ENCODE measurements at places on chromosomes 16 and 17.
A peak's percentile ranks its signal among the peaks of the same experiment; 100 is the strongest.

DNA sequence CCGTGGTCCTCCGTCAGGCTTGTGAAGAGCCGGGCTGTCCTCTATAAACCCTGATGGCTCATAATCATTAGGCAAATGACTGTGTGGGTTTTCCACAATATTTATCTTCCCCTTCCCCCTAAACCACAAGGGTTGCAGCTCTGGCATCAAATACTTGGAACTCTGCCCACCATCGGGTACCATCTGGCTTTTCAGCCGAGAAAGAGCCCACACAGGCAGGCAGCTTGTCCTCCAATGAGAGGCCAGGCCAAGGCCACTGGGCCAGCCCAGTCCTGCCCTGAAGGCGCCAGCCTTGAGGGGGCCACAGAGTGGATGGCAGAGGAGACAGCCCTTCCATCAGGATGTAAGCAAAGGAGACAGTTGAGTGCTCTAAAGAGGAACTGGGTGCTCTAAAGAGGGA is 31.8 kb upstream of the NAT9 start:
- no peak for DNase-seq

- DNase-seq: no peak
Observed at GRCh38 chr16:81172769-81173658, 65.5 kb upstream of the BCO1 start.

- DNase-seq: no peak
Observed at GRCh38 chr16:73418051-73418450, 370.1 kb upstream of the ZFHX3 start.

GRCh38 chr17:59397316-59398073 is 66.0 kb downstream of the YPEL2 start:
- DNase-seq: no peak

DNA sequence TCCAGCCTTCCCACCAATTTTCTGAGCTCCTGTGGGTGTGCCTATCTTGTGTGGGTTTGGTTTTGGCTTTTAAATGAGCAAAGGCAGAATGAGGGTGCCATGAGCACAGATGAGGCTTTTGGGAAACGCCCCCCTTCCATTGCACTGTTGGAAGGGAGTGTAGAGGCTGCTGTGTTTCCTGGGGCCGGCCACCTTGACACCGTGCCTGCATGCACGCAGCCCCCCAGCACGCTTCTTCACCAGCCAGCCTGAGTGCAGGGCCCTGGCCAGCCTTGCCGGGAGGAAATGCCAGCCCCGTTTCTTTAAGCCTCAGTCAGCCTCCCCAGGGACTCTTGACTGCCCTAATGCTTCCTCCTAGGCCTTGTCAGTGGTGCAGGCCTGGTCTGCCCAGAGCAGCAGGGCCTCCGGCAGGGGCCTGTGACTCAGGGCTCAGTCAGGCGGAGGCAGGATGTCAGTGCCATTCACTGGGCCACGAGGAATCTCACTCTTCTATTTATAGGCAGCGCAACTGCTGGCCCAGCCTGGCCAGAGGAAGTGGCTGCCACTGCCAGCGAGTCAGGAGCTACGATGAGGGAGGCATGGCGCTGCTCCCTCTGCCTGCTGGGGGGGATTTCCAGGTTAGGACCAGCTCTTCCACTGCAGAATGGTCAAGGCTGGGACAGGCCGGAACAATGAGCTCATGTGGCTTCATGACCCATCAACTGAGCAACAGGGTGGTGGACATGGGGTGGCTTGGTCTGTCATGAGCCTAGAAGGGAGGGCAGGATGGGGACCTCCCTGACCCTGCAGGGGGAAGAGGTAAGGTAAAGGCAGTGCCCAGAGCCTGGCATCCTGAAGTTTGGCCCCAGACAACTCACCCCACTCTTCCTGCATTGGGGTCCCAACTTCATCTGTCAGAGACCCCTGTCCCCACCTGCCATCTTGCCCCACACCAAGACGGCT is 205.2 kb downstream of the RAB11FIP4 start:
- no peak for DNase-seq

- DNase-seq: no peak
Observed at GRCh38 chr16:60107437-60107836, 1373.3 kb upstream of the GOT2 start.

DNA sequence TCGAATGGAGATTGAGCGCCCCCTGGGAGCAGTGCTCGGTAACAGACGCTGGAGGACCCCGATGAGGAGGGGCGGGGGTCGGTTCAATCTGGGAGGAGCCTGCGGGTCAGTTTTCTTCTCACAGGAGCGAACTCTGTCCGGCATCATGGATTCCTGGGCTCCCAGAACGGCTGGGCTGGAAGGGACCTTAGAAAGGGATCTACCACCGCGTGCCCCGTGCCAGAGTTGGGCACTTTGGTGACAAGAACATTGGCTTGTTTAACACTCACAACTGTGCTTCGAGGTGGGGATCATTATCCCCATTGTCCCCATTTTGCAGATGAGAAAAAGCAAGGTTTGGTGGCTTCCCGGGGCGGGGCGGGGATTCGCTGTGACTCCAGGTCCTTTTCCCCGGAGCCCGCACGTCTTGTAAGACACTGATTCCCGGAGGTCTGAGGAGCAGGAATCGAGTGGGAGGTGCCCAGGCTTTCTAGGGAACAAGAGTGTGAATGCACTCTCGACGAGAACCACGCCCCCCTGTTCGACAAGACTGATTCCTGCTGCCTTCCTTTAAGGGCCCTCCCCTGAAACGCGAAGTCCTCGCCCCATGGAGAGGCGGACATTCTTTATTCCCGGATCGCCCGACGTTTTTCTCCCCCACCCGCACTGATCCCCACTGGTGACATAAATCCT is 1.5 kb upstream of the FBXL19 start:
- peak; percentile 81 for DNase-seq

DNA sequence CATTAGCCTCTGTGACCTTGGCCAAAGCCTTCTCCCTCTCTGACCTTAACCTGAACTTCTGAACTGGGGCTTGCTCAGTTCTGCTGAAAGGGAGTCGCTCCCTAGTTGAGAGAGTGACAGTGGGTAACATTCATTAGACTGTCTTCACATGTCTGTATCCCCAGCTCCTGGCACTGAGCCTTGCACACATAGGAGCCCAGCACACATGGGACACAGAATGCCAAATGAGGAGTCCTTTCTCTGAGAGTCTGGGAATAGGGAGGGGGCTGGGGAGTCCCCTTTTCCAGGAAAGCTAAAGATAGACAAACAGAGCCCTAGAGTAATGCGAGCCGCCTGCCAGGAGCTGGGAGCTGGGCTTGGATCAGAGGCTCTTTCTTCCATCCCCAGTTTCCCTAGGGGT is 2.5 kb downstream of the TAC4 start:
- DNase-seq: no peak

DNA sequence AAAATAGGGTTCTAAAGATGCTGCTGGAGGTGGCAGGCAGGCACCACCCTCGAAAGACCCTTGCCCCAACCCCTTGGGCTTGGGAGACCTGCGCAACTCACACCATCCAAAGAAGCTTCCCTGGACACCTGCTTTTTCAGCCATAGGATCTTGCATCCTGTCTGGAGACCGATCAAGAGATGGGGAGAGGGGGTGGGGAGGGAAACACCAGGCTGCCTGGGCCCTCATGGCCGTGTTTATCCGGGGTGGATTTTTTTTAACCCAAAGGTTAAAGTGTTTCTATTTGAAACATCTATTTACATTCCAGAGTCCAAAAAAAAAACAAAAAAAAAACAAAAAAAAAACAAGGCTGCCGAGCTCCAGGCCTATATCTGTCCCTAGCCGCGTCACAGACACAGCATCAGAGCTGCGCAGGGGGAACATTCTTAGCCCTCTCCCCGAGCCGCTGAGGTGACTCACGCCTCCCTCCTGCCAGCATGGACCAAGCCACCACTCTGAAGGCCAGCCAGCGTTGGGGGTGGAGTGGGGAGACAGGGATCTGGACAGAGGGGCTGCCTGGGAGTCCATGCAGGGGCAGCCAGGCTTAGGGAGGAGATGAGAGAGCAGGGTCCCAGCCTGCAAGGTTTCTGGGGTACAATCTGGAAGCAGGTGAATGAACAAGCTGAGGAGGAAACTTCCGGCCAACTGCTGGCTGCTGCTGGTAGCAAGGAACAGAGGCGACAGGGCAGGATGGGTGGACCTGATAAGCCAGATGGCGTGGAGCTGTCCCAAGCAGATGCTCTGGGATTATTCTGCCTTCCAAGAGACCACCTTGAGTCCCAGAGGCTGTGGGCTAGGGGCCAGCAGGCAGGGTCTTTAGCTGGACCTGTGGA is 14.8 kb downstream of the HDAC5 start:
- DNase-seq: no peak

Data from effector memory CD4-positive, alpha-beta T cell (primary cell).